ENCODE measurements at places on chromosomes 13 and 19.

DNA sequence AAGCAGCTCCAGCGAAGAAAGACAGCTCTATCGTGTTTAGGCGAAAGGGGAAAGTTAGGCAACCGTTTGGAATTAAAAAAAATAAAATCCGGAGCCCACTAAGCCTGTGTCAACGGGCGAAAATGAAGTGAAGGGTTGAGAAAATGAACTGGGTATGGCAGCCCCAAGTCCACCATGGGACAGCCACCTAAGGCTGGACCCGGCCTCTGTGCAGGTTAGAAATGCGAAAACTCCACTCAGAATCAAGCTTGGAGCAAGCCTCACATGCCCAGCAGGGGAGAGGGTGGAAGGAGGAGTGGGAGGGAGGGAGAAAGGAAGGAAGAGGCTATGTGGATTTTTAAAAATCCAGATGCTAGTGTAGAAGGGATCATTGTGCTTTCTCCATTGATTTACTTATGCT lies 101.2 kb downstream of the IRS2 start:
- DNase-seq: no peak

DNA sequence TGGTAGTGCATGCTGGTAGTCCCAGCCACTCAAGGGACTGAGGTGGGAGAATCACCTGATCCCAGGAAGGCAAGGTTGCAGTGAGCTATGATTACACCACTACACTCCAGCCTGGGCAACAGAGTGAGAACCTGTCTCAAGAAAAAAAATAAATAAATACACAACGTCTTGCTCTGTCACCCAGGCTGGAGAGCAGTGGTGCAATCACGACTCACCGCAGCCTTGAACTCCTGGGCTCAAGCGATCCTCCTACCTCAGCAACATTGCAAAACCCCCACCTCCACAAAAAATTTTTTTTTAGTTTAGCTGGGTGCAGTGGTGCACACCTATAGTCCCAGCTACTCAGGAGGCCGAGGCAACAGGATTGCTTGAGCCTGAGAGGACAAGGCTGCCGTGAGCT lies 8.8 kb downstream of the TPM4 start:
- DNase-seq: no peak

DNA sequence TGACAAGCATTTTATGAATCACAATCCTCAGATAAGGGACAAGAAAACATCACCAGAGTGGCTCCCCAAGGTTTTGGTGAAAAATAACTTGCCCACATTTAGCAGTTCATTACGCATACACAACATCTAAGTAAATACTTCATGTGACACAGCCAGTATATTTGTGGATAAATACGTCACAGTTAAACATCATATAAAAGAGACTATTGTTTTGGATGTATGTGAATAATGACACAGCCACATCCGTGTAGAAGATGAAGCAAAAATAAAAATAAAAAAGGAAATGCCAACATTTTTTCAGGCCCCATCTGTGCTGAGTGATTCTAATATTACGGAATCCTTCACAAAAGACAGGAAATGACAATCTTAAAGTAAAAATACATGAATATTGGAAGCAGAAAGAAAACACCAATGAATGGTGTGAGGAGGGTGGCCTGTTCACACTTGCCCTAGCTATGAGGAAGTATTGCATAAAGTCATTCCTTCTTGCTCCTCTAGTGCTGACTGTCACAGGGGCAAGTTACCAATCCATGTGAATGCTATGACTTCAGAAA lies 457.1 kb downstream of the KLF12 start:
- no peak for DNase-seq

DNA sequence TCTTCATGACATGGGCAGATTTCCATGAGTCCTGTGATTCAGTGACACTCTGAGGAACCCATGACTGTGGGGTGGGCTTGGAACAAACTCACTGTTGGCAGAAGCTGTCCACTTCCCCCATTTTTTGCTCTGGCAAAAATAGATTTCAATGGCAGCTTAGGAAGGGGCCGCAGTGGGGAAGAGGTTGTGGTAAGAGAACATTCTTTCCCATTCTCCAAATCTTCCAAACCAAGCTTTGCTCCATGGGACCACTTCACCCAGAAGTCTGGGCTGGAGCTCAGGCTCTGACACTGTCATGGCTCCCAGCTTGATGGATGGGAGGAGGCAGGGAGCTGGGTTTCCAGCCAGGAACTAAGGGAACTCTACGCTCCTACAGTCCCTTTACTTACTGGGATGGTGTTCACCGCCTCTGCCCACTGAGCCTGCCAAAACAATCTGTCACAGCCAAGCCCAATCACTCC lies 24.9 kb upstream of the MEDAG start:
- DNase-seq: peak; percentile 38

GRCh38 chr13:41137951-41138350 lies 5.3 kb upstream of the KBTBD6 start:
- DNase-seq: no peak

GRCh38 chr19:29040951-29041350 lies 172.0 kb downstream of the UQCRFS1 start:
- DNase-seq: no peak

GRCh38 chr13:110407531-110407930 lies 100.4 kb downstream of the COL4A2 start:
- no peak for DNase-seq

GRCh38 chr13:94588541-94588940 lies 7.4 kb downstream of the TGDS start:
- DNase-seq: no peak

DNA sequence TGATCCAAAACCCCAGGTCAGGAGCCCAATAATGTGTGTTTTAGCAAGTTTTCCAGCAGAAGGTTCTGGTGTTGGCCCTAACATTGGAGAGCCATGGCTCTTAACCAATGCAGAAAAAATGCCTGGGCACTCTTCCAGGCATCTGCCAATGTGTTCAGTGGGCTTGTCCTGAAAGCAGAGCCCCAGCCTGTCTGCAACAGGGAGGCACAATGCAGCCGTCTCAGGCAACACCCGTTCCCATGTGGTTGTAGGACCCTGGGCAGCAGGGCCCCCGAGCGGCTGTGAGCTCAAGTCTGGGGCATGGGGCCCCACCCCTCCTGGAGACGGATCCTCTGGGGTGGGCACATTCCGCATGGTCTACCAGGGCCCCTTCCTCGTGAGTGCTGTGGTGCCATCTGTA lies 58.1 kb upstream of the SIAH3 start:
- no peak for DNase-seq

DNA sequence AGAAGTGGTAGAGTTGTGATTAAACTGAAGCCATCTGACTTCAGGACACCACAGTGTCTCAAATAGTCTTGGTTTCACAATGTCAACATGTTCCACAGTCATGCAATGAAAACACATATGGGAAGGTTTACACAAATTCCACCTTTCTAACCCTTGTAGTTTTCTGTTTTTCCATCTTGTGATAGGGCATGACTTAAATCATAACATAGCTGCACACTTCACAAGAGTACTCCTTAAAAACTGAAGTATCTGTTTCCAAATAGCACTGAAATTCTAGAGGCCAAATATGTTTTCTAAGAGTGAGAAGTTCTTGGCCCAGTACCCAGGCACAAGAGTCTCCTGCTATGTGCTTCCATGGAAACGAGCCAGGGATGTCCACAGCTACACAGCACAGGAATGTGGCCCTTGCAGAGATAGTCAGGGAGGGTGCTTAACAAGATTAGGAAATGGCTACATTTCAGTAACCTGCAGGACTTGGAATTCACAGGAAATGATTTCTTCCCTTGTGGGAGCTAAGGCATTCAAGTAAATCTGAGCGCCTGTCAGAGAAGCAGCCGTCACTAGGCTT lies 269.1 kb downstream of the NDFIP2 start:
- DNase-seq: peak; percentile 65

- no peak for DNase-seq
These were observed 903.1 kb downstream of the SLITRK6 start for GRCh38 chr13:84896128-84896527.

GRCh38 chr19:35729021-35729420 lies 11.2 kb downstream of the KMT2B start:
- no peak for DNase-seq

DNA sequence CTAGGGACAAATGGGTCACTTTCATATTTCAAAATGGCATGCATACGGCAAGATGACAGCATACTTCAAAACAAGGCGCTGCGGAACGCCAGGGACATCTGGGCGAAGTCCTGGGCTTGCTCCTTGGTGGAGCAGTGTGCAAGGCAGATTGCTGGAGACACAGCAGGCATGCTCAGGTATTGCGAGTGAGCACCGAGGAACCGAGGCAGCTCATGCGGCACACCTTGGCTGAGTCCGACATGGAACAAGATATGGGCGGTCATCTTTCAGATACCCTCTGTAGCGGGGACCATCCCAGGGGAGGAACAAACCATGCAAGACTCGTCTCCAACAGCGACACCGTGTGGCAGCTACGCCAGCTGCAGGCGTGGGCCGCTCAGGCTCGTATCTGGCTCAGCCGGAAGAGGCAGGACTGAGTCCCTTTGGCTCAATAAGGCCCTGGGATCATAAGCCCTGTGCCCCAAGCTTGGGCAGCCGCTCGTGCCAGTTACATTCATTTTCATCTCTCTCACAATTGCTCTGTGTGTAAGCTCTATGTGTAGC lies 112.4 kb downstream of the NUFIP1 start:
- peak; percentile 53 for DNase-seq

GRCh38 chr13:113105921-113106452 lies 396 bp downstream of the F7 start:
- no peak for DNase-seq

DNA sequence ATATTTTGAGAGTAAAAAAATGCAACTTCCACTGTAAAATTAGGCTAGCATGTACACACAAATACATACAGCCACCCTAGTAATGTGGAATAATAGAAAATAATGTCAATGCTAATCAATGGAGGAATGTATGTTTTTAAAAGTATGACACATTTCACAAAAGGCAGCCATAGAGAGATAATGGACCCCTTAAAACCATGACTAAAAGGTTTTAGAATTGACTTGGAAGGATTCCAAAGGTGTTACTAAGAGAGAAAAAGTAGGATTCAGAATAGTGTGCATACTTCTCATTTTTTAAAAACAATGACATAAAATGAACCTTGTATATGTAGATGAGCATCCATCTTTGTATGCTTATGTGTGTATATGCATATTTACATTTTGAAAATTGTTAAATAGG lies 597.9 kb upstream of the PCDH9 start:
- no peak for DNase-seq

- DNase-seq: no peak
These were observed 73.0 kb downstream of the CYSLTR2 start for GRCh38 chr13:48726711-48727110.

GRCh38 chr13:22405891-22406290 lies 735.0 kb downstream of the FGF9 start:
- DNase-seq: no peak

DNA sequence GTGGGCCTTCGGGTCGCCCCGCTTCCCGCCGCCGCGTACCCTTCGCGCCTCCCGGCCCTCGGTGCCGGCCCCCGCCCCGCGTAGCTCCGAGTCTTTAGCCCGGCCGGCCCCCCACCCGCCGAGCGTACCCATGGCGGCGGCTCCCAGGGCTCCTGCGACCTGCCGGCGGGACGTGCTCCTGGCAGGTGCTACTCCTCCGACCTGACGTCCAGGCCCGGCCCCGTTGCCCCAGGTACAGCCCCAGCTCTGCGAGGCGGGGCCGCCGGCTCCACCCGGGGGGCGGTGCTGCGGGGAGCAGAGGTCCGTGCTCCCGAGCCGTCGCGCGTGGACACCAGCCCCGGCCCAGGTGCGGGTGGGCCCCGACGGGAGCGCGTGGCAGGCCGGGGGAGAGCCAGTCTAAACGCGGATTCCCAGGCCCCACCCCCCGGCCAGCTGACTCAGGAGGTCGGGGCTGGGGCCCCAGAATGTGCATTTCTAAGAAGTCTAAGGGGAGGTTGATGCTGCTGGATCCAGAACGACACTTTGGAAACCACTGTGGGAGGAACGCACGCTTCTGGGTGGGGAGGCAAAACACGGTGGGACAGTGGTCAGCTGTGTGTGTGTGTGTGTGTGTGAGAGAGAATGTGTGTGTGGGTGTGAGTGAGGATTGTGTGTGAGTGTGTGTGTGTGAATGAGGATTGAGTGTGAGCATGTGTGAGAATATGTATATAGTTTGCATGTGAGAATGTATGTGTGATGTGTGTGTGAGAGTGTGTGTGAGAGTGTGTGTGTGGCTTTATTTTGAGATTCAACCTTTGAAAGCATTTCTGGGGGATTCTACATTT lies at the start of gene SLC15A1:
TSS of gene SLC15A1 (minus strand) at position 206 of the 824 bp plus-strand sequence. CDS start at position 132, 74 bp downstream.
- no peak for DNase-seq

- no peak for DNase-seq
These were observed 182.6 kb downstream of the COL4A1 start for GRCh38 chr13:110124201-110124940.

DNA sequence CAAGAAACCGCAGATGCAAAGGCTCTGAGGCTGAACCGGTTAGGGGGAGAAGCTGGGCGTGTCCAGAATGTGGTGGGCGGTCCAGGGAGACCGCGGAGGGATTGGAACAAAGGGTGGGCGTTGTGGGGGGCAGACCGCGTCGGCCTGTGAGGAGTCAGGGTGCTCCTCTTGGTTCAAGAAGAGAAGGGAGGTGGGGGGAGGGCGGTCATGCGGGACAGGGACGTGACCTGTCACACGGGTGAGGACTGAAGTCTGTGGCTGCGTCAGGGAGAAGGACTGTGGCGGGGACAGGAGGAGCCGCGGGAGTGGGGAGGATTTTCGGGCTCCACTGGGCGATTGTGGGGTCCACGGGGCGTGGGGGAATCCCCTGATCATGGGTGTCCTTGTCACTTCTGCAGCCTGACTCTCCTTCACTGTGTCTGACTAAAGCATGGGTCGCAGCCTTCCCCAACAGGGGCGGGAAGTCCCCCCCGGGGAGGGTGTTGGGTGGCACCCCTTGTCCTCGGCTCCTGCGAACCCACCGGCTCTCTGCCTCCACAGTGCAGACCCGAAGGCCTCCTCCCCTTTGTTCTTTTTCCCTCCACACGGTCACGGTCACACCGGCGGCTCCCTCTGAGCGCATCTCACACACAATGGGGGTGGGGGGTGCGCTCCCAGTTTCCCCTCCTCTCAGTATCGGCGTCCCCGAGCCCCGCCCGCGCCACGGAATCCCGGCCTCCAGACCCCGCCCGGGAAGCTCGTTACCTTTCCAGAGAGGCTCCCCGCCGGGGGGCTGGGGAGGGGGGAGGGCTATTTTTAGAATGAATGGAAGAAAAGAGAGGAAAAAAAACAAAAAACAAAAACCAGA lies 16.4 kb upstream of the KCNN1 start:
- no peak for DNase-seq

GRCh38 chr13:99228737-99229691 lies 28.4 kb downstream of the UBAC2 start:
- no peak for DNase-seq

DNA sequence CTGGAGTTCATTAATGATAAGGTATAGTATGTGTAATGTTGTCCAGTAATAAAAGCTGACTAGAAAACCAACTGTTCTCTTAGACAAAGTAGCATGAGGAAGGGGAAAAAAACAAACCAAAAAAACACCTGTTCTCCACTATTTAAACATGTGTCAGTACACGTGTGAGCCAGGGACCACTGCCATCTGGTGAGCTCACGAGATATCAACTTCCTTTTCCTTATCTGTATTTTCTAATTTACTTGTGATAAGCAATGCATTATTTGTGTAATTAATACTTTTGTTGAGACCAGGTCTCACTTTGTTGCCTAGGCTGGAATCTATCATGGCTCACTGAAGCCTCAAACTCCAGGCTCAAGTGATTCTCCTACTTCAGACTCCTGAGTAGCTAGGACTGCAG lies 4.3 kb upstream of the SIX5 start:
- DNase-seq: no peak
